Pancreas (tissue), 10 donors: ENCODE measurements at places on chromosomes 4 and X. TPM values are rescaled to one million over a fixed set of nuclear protein-coding genes. Genes with fewer than 3 reads are reported as not detected.

DNA sequence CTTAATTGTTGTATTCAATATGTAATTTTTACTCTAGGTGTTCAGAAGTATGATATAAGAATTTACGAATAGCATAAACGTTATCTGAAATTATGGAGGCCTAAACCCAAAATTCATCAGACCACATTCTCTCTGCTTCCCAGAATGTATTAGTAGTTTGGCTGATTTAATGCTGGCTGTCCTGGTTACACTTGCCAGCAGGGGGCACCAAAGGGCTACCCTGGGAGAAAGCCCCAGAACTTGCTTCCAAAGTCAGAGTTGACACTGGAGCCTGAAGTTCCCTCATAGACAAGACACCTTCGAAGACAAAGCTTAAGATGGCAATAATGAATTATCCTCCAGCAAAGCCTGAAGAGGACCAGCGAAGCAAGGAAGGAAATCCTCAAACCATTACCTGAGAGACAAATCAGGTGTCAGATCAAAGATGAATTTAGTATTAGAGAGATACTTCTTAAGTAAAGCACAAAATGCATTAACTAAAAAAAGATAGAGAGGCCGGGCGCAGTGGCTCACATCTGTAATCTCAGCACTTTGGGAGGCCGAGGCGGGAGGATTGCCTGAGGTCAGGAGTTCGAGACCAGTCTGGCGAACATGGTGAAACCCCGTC lies 11.3 kb upstream of the ANOS1 start:
- peak; percentile 88 for DNase-seq
- no peaks in the 10 kb centered on the region for H3K27me3 ChIP-seq
- no peak overlapping the region for H3K27ac ChIP-seq
- H3K4me1 ChIP-seq = no peaks in the 10 kb centered on the region
- no peaks in the 10 kb centered on the region for H3K36me3 ChIP-seq

- no peak for DNase-seq
- peak overlapping the region; percentile 93 for H3K27ac ChIP-seq
- no peaks in the 10 kb centered on the region for H3K4me1 ChIP-seq
These were observed 271 bp upstream of the FUNDC2 start for GRCh38 chrX:155026420-155026726.

- no peaks in the 10 kb centered on the region for H3K36me3 ChIP-seq
- peak; percentile 65 for DNase-seq
- no peaks in the 10 kb centered on the region for H3K27me3 ChIP-seq
- H3K27ac ChIP-seq = no peak within 1 kb of the TSS
- no peaks in the 10 kb centered on the region for H3K4me1 ChIP-seq
These were observed at the start of gene ADRA2C for GRCh38 chr4:3766036-3766784. Gene ADRA2C (plus strand): TSS chr4:3766385. CDS start chr4:3766607, 222 bp downstream.

DNA sequence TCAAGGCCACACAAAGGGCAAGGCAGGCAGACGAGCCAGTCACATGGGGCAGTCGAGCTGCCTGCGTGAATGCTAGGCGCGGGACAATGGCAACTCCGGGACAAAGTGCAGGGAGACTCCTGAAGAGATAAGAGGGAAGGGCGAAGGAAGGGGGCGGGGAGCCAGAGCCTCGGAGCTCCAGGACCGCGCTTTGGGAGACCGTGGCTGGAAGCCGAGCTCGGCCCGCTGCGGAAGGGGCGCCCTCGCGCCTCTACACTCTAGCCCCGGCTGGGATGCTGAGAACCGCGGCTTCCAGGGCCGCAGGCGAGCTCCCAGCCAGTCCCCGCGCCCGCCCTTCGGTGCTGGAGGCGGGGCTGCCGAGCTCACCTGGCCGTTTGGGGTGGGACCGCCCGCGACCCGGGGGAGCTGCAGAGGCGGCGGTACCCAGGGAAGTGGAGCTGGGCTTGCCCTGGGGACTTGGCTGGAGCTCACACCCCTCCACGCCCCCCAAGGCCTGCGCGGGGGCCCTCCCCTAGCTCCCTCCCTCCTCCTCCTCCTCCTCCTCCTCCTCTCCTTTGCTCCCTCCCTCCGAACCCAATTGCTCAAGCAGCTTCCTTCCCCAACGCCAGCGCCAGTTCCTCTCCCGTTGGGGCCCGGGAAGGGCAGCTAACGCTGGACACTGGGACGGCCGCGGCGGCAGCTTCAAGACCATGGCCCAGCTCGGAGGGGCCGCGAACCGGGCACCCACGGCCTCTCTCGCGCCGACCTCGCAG lies at the start of gene SOWAHD:
TSS of gene SOWAHD (plus strand) at position 610 of the 752 bp plus-strand sequence. CDS start at position 690, 80 bp downstream.
- no peaks in the 10 kb centered on the region for H3K27me3 ChIP-seq
- peak; percentile 20 for DNase-seq
- H3K36me3 ChIP-seq = no peaks in the 10 kb centered on the region
- H3K27ac ChIP-seq = no peak within 1 kb of the TSS

- DNase-seq = no peak
- H3K4me1 ChIP-seq = no peaks in the 10 kb centered on the region
- no peaks in the 10 kb centered on the region for H3K36me3 ChIP-seq
- no peaks in the 10 kb centered on the region for H3K27me3 ChIP-seq
- no peak overlapping the region for H3K4me3 ChIP-seq
These were observed 51.7 kb upstream of the SLC10A4 start for GRCh38 chr4:48431401-48431800.

GRCh38 chrX:93741811-93742210 lies 67.8 kb downstream of the FAM133A start:
- H3K27ac ChIP-seq = no peak overlapping the region
- no peaks in the 10 kb centered on the region for H3K27me3 ChIP-seq
- H3K4me3 ChIP-seq = no peak overlapping the region
- no peaks in the 10 kb centered on the region for H3K4me1 ChIP-seq
- DNase-seq = no peak

The DMRTC1B gene
- 2.6 TPM for total RNA-seq

The SPANXB1 gene
- not detected for total RNA-seq

The WDR17 gene
- total RNA-seq = 1.7 TPM

The KCND1 gene
- total RNA-seq = 0.98 TPM

The FAM53A gene
- 1.3 TPM for total RNA-seq

The ARX gene
- 0.32 TPM for total RNA-seq
